ENCODE measurements at places on chromosomes 4 and X.

DNA sequence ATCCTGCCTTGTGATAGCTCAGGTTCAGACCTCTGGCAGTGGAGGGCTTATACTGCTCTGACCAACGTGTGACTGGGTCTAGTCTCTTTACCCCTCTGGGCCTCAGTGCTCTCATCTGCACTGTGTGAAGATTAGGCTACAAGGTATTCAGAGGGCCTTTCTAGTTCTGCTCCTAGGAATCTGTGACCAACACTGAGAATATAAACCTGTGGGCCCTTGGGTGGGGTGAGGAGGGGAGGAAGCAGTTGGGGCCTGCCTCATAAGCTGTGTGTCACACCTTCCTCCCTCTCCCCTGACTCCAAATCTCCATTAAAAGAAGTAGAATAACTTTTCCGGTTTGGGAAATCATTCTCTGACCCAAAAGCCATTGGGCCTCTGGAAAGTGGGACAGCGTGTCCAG is 66.3 kb upstream of the MSN start:
- DNase-seq = no peak

DNA sequence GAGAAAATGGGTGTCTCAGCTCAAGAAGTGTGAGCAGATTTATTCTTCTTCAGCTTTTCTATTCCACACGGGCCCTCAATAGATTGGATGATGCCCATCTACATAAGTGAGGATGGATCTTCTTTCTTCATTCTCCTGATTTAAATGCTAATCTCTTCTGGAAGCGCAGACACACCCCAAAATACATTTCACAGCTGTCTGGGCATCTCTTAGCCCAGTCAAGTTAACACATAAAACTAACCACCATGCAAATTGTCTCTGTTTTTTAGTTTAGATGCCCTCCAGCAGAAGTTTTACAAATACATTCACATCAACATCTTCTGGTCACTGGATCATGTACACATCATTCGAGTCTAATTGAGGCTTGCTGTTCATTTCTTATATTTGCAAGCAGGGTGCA is 249.0 kb upstream of the VCX3A start:
- no peak for DNase-seq

- DNase-seq = no peak
Observed at GRCh38 chr4:110616238-110617074, 6.4 kb downstream of the PITX2 start.

GRCh38 chr4:93829820-93830687 is 1.5 kb downstream of the ATOH1 start:
- no peak for DNase-seq

DNA sequence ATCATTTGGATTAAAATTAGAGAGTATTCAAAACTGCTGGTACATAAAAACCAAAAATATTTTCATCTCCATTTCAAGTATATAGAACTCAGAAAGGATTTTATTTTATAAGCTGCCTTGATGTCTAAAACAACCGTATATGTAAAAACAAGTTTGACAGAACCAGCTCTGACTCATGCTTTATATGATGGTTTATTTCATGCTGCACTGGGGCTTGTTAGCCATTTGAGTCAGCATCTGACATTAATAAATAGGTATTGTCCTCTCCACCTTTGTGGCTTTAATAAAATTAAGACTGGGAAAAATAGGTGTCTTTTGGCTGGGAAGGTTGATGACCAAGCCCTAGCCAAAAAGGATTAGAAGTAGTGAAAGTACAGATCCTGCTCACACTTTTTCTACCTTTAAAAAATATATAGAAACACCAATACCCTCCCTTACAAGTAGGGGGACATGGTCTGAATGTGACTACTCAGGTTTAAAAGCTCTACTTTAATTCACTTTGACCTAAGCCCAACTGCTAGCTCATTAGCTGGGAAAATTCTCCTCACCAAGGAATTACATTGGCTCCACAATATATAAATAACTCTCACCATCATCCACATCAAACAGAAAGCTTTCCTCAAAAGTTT is 228.1 kb downstream of the ADAMTS3 start:
- DNase-seq = no peak

DNA sequence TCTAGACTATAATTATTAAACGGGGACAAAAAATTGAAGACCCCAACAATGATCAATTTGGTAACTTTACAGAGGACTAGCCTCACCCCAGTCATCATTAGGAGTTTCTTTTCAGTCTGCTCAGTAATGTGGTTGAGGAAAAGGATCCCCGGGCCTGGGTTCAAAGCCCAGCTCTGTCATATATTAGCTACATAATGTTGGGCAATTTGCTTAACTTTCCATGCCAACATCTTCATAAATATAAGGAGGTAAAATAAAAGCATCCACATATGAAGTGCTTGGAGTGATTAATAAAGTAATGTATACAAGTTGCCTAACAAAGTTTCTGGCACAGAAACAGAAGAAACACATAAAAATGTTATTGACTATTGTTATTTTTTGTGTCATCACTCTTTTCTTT is 53.4 kb upstream of the ANTXR2 start:
- no peak for DNase-seq

Data from stimulated activated CD8-positive, alpha-beta memory T cell treated with anti-CD3 and anti-CD28 coated beads, Interleukin-7, amount 100 ng/mL, for 1 hour (primary cell).